Esophagus mucosa (tissue), 1 donor: ENCODE measurements at places on chromosomes 11 and 22.

- ATAC-seq, result peak; percentile 89
Measured at GRCh38 chr11:108538022-108538424, 39.8 kb upstream of the POGLUT3 start.

- no peak for ATAC-seq
Measured at GRCh38 chr22:42716221-42716620, 4.4 kb downstream of the A4GALT start.

GRCh38 chr11:93986716-93987115, 34.4 kb upstream of the HEPHL1 start:
- peak; percentile 85 for ATAC-seq

DNA sequence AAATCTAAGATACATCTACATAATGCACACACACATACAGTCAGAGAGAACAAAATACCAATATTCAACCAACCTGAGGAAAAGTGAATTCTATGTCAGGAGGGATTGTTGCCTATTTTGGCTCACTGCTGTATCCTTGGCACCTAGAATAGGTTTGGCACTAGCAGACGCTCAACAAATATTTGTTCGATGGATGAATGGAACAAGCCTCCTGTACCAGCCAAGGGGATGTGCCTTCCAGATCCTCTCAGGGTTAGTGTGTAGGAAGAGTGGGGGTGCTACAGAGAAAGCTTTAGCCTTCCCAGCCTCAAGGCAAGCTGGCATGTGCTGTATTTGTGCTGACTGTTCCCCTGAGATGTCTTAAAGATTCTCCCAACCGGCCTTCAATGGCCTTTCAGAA, 23.3 kb upstream of the POU2AF1 start:
- no peak for ATAC-seq

DNA sequence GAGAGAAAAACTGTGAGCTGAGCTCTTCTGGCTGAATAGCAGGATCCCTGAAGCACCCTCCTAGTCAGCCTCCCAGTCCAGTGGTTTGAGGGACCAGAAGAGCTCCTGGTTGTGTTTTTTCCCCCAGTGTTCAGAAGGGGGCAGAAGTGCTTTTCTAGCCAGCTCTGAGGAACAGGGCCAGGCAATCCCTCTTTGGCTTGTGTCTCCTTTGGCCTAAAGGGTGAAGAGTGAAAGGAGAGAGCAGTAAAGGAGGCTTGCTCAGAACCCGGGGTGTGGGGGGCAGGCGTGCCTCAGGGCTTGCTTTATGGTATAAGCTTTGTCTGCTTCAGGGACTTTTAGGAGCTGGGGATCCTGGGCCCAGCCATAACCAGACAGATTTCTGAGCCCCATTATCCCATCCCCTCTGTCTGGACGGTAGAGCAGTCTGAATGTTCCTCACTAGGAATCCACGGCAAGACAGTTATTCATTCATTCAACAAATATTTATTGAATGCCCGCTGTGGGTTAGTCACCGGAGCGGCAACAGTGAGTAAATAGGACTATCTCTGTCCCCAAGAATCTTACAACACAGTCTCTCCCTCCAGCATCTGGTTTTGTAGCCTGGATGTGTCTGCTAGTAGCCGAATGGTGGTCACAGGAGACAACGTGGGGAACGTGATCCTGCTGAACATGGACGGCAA, 14.5 kb downstream of the ACP2 start:
- no peak for ATAC-seq

- peak; percentile 91 for ATAC-seq
Measured at GRCh38 chr11:61281581-61282250, 13.4 kb downstream of the VWCE start.
